ENCODE measurements at places on chromosomes 16 and 17.
A peak's percentile ranks its signal among the peaks of the same experiment; 100 is the strongest.

DNA sequence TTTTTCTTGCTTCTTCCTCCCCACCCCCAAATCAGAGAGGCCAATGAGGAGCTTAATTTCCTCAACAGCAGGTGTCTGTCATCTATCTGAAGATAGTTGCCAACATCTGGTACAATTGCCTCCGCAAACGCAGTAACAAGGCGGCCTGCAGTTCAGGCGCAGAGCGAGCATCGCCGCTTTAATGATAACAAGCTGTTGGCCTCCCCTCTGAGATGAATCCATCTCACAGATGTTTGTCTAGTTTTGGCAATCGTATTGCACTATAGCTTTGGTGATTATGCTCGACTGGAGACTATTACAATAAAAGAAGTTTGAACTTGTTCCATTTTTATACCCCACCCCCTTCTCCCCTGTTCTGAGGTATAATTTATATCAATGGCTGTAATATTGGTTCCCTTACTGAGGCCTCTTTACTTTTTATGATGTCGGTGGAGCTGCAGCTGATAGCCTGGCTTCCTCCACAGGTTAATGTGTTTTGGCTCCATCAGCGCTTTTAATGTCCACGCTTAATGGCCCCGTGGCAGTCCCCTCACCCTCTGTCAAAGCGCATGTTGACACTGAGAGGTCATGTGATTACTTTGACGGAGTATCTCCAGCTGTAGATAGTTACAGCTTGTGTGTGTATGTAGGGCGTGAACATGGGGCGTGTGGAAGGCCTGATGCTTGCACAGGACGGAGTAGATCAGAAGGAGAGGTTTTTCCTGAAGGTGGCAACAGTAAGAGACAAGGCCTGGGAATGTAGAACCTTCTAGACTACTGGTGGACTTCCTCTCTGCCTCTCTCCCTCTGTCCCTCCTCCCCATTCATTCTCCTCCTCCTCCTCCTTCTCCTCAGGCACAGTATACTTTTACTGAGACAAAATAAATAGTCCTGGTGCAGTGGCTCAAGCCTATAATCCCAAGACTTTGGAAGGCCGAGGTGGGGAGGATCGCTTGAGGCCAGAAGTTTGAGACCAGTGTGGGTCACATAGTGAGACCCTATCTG lies 164.7 kb downstream of the MSI2 start:
- H3K27ac ChIP-seq: peak overlapping the region; percentile 41
- H3K27me3 ChIP-seq: no peaks in the 10 kb centered on the region
- no peak for DNase-seq
- no peak overlapping the region for H3K4me3 ChIP-seq
- peaks cover 16% of the 10 kb centered on the region for H3K36me3 ChIP-seq

DNA sequence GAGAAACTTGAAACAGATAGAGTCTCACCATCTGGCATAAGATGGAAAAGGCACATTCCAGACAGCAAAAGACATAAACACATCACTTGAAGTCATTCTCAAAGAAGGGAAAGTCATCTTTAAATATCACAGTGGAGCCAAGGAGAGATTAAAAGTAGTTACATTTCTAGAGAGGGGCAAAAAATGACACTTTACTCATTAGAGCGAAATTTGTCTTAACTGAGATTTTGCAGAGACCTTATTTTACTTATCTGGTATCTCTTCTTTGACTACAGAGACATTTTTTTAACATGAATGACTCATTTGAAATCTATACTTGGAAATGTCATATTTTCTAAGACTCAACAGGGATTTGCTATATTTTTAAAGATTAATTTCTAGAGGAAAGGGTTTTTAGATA lies 339.0 kb upstream of the KIF2B start:
- no peaks in the 10 kb centered on the region for H3K27me3 ChIP-seq
- no peak overlapping the region for H3K4me3 ChIP-seq
- no peak for DNase-seq
- no peak overlapping the region for H3K27ac ChIP-seq

- H3K4me1 ChIP-seq: peaks cover 23% of the 10 kb centered on the region
- H3K27ac ChIP-seq: peak overlapping the region; percentile 70
- H3K36me3 ChIP-seq: peaks cover 5% of the 10 kb centered on the region
- H3K4me3 ChIP-seq: no peak overlapping the region
- H3K27me3 ChIP-seq: no peaks in the 10 kb centered on the region
Observed at GRCh38 chr17:58369214-58370031, 17.4 kb upstream of the SUPT4H1 start.

DNA sequence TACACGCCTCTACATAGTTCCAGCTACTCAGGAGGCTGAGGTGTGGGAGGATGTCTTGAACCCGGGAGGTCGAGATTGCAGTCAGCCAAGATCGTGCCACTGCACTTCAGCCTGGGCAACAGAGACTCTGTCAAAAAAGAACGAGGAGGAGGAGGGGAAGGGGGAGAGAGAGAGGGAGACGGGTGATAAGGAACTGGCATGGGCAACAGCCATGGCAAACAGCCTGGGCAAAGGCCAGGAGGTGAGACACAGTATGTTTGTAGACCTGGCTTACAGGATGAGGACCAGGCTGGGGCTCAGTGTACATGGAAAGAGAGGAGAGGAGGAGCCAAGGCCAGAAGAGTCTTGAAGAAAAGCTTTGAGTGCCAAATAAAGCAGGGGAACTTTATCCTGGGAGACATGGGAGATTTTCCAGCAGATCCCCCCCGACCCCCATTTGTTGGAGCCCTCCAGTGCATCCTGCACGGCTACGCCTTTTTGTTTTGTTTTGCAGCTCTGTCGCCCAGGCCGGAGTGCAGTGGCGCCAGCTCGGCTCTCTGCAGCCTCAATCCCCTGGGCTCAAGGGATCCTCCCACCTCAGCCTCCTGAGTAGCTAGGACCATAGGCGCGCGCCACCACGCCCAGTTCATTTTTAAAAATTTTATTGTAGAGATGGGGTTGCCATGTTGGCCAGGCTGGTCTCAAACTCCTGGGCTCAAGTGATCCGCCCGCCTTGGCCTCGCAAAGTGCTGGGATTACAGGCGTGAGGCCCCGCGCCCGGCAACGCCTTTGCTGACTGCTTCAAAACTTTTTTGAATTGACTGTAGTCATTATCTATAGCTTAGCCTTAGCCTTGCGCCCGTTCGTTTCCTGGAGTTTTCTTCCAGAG lies 1.3 kb upstream of the ALKBH5 start:
- peaks cover 42% of the 10 kb centered on the region for H3K4me1 ChIP-seq
- peak; percentile 14 for DNase-seq
- peaks cover 3% of the 10 kb centered on the region for H3K36me3 ChIP-seq
- no peaks in the 10 kb centered on the region for H3K27me3 ChIP-seq
- peak overlapping the region; percentile 97 for H3K4me3 ChIP-seq
- peak overlapping the region; percentile 99 for H3K27ac ChIP-seq

- H3K4me1 ChIP-seq: peaks cover 26% of the 10 kb centered on the region
- H3K27me3 ChIP-seq: no peaks in the 10 kb centered on the region
- H3K4me3 ChIP-seq: no peak overlapping the region
- no peak overlapping the region for H3K27ac ChIP-seq
Observed at GRCh38 chr17:59423137-59423724, 91.8 kb downstream of the YPEL2 start.

Data from progenitor cell of endocrine pancreas (in vitro differentiated cells).